ENCODE measurements at places on chromosomes 1 and 21.

DNA sequence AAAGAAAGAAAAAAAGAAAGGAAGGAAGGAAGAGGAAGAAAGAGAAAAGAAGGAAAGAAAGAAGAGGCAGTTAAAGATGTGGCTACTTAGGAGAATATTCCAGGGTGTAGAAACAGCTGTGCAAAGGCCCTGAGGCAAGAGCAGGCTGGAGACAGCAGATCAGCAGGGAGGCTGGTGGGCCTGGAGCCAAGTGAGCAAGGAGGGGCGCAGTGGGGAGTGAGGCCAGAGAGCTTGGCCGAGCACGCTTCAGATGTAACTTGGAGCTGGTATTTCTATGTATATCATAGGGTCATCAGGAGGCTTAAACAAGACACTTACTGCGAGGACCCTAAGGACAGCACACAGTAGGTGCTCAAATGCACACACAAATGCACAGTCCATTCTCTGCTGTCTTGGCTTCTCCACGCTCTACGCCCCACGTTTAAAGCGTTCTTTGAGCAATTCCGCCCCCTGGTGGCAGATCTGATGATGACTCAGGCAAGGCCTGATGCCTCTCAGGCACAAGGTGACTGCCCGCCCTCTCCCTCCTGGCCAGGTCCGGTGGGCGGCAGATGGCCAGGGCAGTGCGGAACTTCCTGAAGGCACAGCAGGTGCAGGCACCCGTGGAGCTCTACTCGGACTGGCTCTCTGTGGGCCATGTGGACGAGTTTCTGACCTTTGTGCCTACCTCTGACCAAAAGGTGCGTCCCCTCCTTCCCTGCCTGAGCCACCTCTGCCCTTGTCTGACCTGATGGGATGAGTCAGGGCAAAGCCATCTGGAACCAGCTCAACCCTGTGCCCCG, 11.9 kb upstream of the PADI3 start:
- peak; percentile 89 for DNase-seq

- no peak for DNase-seq
Measured at GRCh38 chr1:25926731-25927496, 20.7 kb upstream of the STMN1 start.

DNA sequence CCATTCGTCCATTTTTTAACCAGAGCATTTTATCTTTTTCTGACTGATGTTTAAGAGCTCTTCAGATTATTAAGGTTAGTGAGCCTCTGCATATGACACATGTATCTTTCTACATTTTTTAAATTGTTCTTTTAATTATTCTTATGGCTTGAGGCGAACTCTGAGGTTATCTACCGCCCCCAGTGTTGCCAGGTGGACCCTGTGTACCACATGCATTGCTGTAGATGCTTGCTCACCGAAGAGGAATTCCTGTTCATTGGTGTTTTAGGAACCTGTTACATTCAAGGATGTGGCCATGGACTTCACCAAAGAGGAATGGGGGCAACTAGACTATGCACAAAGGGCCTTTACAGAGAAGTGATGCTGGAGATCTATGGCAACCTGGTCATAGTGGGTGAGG, 31.8 kb downstream of the ZNF684 start:
- DNase-seq, result no peak

GRCh38 chr1:226100436-226101391, 38.2 kb downstream of the H3-3A start:
- peak; percentile 60 for DNase-seq

GRCh38 chr1:209772126-209772525, 12.2 kb downstream of the C1orf74 start:
- no peak for DNase-seq

DNA sequence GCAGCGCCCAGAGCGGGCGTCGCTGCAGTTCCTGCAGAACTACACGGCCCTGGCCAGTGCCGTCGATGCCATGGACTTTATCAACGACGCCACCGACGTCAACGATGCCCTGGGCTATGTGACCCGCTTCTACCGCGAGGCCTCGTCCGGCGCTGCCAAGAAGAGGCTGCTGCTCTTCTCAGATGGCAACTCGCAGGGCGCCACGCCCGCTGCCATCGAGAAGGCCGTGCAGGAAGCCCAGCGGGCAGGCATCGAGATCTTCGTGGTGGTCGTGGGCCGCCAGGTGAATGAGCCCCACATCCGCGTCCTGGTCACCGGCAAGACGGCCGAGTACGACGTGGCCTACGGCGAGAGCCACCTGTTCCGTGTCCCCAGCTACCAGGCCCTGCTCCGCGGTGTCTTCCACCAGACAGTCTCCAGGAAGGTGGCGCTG, 22.0 kb downstream of the COL6A1 start:
- no peak for DNase-seq

- DNase-seq, result no peak
Measured at GRCh38 chr1:94031591-94031990, 89.4 kb downstream of the ABCA4 start.

GRCh38 chr1:176466514-176466913, 3.5 kb downstream of the PAPPA2 start:
- peak; percentile 11 for DNase-seq

GRCh38 chr1:21117597-21118001, 59.1 kb downstream of the EIF4G3 start:
- DNase-seq, result peak; percentile 12

DNA sequence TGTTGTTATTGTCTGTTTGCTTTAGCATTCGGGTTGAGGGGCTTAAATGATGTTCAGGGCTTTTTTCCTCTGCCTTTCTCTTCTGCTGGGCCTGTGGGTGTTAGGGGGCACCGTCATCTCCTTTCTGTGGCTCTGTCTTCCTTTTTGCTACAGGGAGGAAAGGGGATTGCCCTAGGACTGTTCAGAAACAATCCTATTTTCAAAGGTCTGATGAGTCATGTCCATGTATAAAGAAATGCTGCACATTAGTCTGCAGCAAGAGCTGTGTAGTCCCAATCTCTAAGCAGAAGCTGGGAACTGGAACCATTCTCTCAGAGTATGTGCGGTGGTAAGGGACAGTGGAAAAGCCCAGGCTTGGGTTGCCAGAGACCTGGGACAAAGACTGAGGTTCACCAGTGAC, 462.3 kb downstream of the OMA1 start:
- no peak for DNase-seq

DNA sequence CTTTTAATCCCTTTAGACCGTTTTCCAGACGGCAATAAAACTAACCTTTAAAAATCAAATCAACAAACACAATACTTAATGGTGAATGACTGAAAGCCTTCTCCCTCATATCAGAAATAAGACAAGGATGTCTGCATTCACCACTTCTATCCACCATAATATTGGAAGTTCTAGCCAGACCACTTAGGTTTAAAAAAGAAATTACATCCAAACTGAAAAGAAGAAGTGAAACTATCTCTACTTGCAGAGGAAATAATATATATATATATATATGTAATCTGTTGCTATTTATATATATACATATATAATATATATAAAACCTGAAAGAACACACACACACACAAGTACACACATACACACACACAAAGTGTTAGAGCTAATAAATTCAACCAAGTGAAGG, 100.4 kb downstream of the BRINP3 start:
- no peak for DNase-seq
